IPS DF 6.9 (cell line): ENCODE measurements at places on chromosomes 3 and 15.

DNA sequence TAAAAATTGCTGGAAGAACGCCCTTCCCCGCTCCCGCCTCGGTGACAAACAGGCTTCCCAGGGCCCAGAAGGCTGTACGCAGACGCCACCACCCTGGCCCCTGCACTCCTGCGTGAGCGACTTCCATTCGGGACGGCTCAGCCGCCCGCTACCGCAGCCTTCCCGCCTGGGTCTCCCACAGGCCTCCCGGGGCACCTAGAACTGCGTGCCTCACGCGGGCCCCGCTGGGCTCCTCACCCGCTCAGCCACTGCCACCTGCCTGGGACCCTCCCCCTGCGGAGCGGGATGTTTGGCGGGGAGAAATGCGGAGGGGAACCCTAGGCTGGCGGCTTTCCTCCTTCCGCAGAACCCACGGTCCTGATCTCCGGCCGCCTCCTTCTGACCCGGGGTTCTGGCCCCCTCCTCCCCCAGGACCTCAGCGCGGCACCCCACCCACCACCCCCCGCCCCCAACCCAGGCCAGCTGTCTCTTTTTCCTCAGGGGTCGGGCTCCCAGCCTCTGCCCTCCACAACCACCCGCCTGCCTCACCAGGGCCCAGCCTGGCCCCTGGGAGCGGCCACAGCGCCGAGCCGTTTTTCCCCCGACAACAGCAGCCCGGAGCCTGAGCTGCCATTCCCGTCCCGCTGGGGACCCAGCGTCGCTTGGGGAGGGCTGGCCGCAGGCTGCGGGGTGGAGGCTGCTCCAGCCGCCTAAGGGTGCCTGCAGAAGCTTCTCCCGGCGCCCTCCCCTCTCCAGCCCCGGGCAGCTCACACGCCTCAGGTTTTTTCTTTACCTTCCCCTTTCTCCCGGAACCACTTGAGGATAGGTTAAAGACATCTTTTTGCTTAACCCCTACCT, 27.6 kb upstream of the RAB7A start:
- H3K36me3 ChIP-seq = no peaks in the 10 kb centered on the region
- peak overlapping the region; percentile 68 for H3K4me3 ChIP-seq
- H3K27me3 ChIP-seq = no peaks in the 10 kb centered on the region
- H3K4me1 ChIP-seq = no peaks in the 10 kb centered on the region
- no peak overlapping the region for H3K27ac ChIP-seq

DNA sequence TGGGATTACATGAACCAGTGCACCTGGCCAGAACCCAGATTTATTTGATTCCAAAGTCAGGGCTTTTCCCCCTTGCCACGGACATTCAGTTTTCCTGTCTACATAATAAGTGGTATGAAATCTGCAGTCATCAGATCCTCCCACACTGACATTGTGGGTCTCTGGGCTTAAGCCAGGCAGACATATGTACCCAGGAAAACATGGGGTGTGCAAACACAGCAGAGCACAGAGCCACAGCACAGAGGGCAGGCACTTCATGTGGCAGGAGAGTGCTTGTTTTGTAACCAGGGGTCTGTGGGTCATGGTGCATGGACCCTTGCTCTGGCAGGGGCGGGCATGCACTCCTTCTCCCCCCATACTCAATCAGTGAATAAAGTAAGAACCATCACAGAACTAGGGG, 6.1 kb upstream of the ABTB1 start:
- H3K36me3 ChIP-seq = no peaks in the 10 kb centered on the region; the same call in none of the 2 replicates
- H3K4me1 ChIP-seq = no peaks in the 10 kb centered on the region
- no peak for DNase-seq
- H3K4me3 ChIP-seq = no peak overlapping the region

DNA sequence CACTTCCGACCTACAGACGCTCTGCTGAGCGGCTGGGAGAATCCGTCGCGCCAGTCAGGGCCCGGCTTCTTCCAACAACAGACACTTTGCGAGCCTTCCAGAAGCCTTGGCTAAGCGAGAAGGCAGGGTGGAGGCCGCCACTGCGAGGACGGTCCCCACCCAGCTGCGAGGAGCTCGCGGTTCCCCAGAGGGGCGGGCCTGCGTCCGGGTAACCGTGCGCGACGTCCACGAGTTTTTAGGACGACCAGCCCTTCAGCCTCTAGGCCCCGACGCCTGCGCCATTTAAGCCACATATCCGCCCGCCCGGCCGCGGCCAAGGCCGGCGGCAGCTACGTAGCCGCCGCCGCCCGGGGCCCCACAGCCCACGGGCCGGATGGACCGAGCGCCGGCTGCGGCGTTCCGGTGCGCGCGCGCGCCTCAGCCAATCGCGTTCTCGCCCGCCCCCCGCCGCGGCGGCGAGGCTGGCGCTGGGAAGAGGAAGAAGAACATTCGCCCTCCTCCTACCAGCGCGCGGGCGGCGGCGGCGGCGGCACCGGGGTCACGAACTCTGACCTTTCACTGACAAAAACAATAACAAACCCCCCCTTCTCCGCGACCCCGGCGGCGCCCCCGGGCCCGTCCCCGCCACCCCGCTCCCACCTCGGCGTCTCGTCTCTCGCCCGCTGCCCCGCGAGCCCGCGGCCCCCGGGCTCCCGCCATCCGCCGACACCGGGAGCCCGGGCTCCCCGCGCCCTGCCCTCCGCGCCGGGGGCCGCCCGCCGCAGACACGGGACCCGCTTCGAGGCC, at the start of gene NR2C2:
TSS of gene NR2C2 (plus strand) at position 484 of the 786 bp plus-strand sequence. CDS start 56,332 bp downstream, outside the sequence.
- H3K4me1 ChIP-seq = peaks cover 2% of the 10 kb centered on the region; the same call in 1 of the 2 replicates
- DNase-seq = no peak
- H3K27ac ChIP-seq = no peak within 1 kb of the TSS
- no peaks in the 10 kb centered on the region for H3K27me3 ChIP-seq

GRCh38 chr3:18119866-18120265, 305.3 kb downstream of the SATB1 start:
- H3K36me3 ChIP-seq = no peaks in the 10 kb centered on the region
- no peak overlapping the region for H3K27ac ChIP-seq
- no peak for DNase-seq
- H3K27me3 ChIP-seq = no peaks in the 10 kb centered on the region
- no peak overlapping the region for H3K4me3 ChIP-seq

DNA sequence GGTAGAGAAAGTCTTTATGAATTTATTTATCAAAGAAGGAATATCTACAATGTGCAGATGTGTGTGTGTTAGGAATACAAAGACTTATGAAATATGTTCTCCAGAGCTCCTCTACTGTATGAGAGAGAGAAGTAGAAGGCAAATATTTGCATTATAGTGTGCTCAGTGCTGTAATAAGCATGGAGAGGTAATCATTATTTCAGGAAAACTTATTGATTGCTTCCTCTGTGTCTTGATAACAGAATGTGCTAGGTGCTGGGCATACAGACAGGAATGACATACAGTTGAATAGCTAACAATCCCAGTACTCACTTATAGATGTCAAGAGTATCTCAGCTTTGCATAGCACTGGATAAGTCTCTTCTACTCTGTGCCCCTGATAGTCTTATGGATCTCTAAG, 30.2 kb downstream of the ATG7 start:
- no peaks in the 10 kb centered on the region for H3K4me1 ChIP-seq
- no peak for DNase-seq
- H3K27me3 ChIP-seq = no peaks in the 10 kb centered on the region
- H3K4me3 ChIP-seq = no peak overlapping the region
- no peaks in the 10 kb centered on the region for H3K36me3 ChIP-seq

GRCh38 chr3:170717410-170718402, 131.8 kb upstream of the SLC7A14 start:
- no peaks in the 10 kb centered on the region for H3K4me1 ChIP-seq
- no peaks in the 10 kb centered on the region for H3K36me3 ChIP-seq
- H3K4me3 ChIP-seq = no peak overlapping the region
- H3K27me3 ChIP-seq = no peaks in the 10 kb centered on the region
- no peak for DNase-seq

GRCh38 chr15:57306944-57307411, 69.3 kb upstream of the CGNL1 start:
- H3K4me1 ChIP-seq = peaks cover 3% of the 10 kb centered on the region; the same call in 1 of the 2 replicates
- no peaks in the 10 kb centered on the region for H3K36me3 ChIP-seq
- no peaks in the 10 kb centered on the region for H3K27me3 ChIP-seq
- peak overlapping the region; percentile 15; the same call in 1 of the 2 replicates for H3K4me3 ChIP-seq
- DNase-seq = no peak

DNA sequence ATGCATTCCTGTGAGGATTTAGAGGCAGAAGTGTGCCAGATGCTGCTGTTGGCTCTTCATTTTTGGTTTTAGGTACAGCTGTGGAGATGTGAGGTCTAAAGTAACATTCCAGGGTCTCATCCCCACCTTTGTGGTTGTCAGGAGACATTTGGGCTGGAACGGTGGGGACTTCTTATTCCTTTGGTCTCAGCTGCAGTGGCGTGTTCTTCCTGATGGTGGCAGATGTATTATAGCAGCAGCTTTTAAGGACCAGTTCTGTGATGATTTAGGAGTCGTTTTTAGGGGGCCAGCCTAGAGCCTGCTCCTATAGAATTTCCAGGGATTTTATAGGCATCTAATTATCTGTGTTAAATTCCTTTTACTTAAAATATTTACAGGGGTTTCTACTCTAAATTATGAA, 221.0 kb upstream of the EOMES start:
- H3K36me3 ChIP-seq = no peaks in the 10 kb centered on the region
- no peak overlapping the region for H3K27ac ChIP-seq
- H3K4me3 ChIP-seq = no peak overlapping the region
- no peaks in the 10 kb centered on the region for H3K4me1 ChIP-seq
- no peak for DNase-seq

GRCh38 chr15:43527802-43528541, 10.6 kb downstream of the MAP1A start:
- no peaks in the 10 kb centered on the region for H3K36me3 ChIP-seq
- H3K27me3 ChIP-seq = no peaks in the 10 kb centered on the region
- peaks cover 4% of the 10 kb centered on the region for H3K4me1 ChIP-seq

- no peaks in the 10 kb centered on the region for H3K27me3 ChIP-seq
- DNase-seq = no peak
- H3K4me1 ChIP-seq = no peaks in the 10 kb centered on the region
- no peak overlapping the region for H3K4me3 ChIP-seq
- H3K27ac ChIP-seq = no peak overlapping the region
- no peaks in the 10 kb centered on the region for H3K36me3 ChIP-seq
These were observed 1308.2 kb upstream of the EPHA6 start for GRCh38 chr3:95506174-95506573.

- H3K4me1 ChIP-seq = no peaks in the 10 kb centered on the region
- H3K27me3 ChIP-seq = no peaks in the 10 kb centered on the region
- no peaks in the 10 kb centered on the region for H3K36me3 ChIP-seq
- H3K4me3 ChIP-seq = no peak overlapping the region
- no peak overlapping the region for H3K27ac ChIP-seq
These were observed 243.6 kb upstream of the SLITRK3 start for GRCh38 chr3:165439765-165440164.

- H3K4me1 ChIP-seq = no peaks in the 10 kb centered on the region
- H3K36me3 ChIP-seq = no peaks in the 10 kb centered on the region
- H3K27ac ChIP-seq = no peak overlapping the region
- no peak overlapping the region for H3K4me3 ChIP-seq
These were observed 507.0 kb upstream of the TPRG1 start for GRCh38 chr3:188664795-188665194.

- H3K36me3 ChIP-seq = no peaks in the 10 kb centered on the region
- H3K27ac ChIP-seq = no peak overlapping the region
- H3K4me3 ChIP-seq = no peak overlapping the region
- H3K4me1 ChIP-seq = 0 out of 2 replicates have a peak, but pooled peaks cover 1% of the 10 kb centered on the region
- no peaks in the 10 kb centered on the region for H3K27me3 ChIP-seq
These were observed 48.5 kb upstream of the UBE3A start for GRCh38 chr15:25487226-25487884.

DNA sequence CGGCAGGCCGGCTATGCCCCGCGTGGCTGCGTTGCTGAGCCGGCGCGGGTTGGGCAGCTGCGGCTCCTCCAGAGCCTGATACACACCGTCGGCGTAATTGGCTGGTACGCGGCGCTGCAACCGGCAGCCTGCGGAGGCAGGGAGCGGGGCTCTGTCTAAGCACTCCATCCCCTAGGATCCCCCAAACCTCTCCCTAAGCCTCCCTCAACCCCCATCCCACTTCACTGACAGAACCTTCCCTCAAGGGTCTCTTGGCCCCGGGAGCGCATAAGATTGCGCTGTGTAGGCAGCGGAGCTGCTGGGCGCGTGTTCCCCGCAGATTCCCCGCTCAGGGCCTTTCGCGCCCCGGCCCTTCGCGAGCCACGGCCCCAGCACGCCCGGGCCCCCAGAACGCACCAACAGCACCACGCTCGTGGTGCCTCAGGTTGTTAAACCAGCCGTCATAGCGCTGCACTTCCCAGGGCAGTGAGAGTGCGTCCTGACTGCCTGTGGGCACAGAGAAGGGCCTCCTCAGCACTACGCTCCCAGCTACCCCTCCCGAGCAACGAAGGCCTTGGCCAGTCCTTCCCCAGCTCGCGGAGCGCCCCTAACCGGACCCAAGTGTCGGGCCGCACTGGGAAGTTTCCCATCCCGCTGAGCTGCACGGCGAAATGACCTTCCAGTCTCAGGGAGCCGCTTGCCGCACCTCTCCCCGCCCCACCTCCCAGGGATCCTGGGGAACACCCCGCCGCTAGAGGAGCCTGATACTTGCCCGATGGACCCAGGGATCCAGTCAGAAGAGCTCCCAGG, 1.2 kb downstream of the DUOX2 start:
- peaks cover 79% of the 10 kb centered on the region for H3K27me3 ChIP-seq
- H3K4me1 ChIP-seq = peaks cover 6% of the 10 kb centered on the region
- H3K4me3 ChIP-seq = peak overlapping the region; percentile 20; the same call in 1 of the 2 replicates
- H3K36me3 ChIP-seq = no peaks in the 10 kb centered on the region
- no peak overlapping the region for H3K27ac ChIP-seq

DNA sequence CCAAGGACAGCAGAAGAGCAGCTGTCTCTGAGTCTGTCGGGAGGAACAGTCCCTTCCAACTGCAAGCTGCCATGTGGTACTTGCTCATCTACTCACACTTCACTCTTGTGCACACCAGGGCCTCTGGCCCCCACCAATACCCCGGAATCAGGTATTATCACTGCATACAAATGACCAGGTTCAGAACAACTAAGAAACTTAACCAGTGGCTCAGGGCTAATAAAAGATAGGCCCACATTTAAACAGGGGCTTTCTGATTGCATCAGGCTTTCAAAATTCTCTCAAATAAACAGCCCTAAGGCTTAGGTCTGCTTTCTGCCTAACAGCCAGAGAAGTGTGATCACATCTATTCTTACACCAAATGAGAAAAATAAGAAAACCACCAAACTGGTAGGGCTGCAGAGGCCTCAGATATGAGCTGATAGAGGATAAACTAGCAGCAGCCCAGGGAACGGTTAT, 20.7 kb downstream of the CCDC12 start:
- H3K27ac ChIP-seq = no peak overlapping the region
- no peak overlapping the region for H3K4me3 ChIP-seq
- peaks cover 6% of the 10 kb centered on the region for H3K4me1 ChIP-seq
- H3K27me3 ChIP-seq = no peaks in the 10 kb centered on the region
- no peak for DNase-seq
- no peaks in the 10 kb centered on the region for H3K36me3 ChIP-seq

DNA sequence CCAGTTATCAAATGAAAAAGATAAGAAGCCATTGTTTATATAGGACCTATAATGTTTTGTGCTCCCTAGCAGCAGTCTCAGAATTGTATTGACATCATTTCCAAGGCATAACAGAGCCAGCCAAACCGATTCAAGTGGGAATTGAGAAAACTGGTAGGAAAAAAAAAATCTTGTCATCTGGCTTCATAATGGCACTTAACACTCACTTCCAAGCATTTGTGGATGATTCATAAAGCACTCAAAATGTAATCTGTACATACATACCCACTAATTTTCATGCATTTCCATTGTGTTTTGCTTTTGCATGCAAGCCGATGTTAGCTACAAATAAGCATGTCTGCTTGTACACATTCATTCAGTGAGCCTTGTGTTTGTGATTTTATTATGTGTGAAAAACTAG, 18.6 kb upstream of the TRPC1 start:
- no peak overlapping the region for H3K27ac ChIP-seq
- H3K27me3 ChIP-seq = no peaks in the 10 kb centered on the region
- no peaks in the 10 kb centered on the region for H3K36me3 ChIP-seq
- no peak for DNase-seq
- H3K4me3 ChIP-seq = no peak overlapping the region
